ENCODE measurements at places on chromosomes 2 and 18.

DNA sequence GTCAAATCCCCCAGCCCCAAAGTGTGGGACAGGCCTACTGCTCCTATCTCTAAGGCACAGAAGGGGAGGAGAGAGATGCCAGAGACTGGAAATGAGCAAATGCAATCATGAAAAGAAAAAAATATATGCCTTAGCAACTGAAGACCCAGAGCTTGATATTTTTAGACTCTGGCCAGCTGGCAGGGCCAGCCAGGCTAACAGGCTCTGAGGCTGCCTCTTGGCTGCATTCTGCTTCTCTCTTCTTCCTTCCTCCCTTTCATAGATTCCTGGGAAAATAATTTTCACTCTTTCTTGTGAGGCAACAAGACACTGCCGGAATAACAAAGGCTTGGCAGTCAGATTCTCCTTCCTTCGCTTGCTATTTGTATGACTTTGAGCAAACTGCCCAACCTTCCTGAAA is 209.1 kb downstream of the RAD51AP2 start:
- DNase-seq = no peak

DNA sequence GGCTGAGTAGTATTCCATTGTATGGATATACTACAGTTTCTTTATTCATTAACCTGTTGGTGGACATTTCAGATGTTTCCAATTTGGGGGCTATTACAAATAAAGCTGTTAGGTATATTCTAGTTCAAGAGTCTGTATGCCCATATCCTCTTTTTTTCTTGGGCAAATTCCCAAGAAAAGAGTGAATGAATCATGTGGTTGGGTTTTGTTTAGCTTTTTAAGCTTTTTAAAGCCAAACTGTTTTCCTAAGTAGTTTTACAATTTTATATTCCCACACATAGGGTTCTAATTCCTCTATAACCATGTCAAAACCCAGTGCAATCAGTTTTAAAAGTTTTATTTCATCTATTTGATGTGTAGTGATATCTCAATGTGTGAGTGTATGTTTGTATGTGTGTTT is 44.9 kb upstream of the BAZ2B start:
- no peak for DNase-seq

DNA sequence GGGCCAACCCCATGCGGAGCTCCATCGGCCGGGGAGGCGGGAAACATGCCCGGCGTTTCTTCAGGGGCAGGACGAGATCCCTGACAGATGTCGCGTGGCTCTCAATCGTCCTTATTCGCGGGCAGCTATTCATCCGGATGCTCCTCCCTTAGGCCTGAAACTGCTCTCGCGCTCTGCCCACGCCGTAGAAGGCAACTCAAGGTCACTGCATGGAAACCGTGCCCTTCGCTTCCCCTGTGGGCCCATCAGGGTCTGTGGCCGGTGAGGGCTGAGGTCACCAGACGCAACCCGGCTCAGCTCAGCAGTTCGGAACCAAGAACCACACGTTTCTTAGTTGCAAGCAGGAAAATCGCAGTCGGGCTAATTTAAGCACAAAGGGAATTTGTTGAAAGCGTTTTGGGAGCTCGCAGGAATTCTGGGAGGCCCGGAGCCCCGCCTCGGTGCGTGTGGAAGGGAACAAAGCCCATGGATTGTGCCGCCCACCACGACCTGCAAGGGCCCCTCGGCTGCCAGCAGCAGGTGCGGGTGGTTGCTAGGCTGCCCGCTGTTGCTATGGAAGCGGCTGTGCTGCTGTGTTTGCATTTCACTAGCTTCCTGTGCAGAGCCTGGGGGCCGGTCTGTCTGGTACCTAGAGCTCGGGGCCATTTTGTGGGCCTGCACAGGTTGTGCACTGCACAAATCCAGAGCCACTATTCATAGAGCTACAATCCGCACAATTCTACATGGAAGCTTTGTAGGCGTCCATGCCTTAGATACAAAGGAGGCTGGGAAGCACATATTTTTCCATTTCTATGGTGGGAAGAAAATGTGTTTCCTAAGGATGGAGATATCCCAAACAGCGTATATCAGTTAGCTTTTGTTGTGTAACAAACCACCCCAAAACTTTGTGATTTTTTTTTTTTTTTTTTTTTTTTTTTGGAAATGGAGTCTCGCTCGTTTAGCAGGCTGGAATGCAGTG is 6.0 kb upstream of the ALLC start:
- peak; percentile 25 for DNase-seq

DNA sequence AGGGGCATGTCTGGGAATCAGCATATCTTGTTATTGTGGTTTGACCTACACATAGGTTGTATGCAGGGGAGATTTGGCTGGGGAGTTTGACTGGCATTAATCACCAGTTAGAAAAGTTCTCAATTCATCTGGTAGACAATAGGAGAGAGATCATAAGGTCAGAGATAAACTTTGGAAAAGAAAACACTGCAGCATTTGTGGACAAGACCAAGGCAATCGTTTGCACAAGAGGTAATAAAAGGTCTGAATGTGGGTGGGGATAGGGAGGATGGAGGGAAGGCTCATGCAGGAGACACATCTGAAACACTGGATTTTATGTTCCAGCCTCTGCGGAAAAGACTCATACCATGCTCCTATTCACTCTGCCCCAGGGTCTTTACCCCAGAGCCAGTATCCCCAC is 136.9 kb downstream of the MAIP1 start:
- DNase-seq = no peak

- DNase-seq = no peak
Observed at GRCh38 chr2:25491966-25492532, 150.3 kb upstream of the DNMT3A start.

GRCh38 chr2:216974321-216975302 is 114.7 kb upstream of the TNP1 start:
- no peak for DNase-seq

- DNase-seq = no peak
Observed at GRCh38 chr2:48439102-48439501, 90.9 kb upstream of the STON1 start.

GRCh38 chr2:74199871-74200305 is 1.5 kb downstream of the MTHFD2 start:
- DNase-seq = no peak

GRCh38 chr2:156512451-156512850 is 76.3 kb downstream of the GPD2 start:
- no peak for DNase-seq

DNA sequence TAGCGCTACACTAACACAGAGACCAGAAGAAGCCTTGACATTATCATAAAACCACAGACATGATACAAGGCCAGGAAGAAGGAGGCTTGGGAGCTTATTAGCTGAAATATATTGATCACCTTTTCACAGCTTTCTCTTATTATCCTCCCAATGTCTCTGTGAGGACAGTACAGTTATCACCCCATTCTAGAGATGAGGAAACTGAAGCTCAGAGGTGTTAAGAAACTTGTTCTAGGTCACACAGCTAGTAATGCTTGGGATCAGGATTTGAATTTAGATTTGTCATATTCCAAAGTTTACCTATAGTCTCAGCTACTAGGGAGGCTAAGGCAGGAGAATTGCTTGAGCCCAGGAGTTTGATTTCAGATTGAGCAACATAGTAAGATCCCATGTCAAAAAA is 44.6 kb upstream of the LTBP1 start:
- no peak for DNase-seq

GRCh38 chr18:24725644-24726415 is 265.4 kb downstream of the HRH4 start:
- DNase-seq = no peak

- DNase-seq = no peak
Observed at GRCh38 chr18:8231316-8231715, 377.9 kb upstream of the RAB12 start.

GRCh38 chr2:27126252-27126710 is 2.7 kb downstream of the ABHD1 start:
- no peak for DNase-seq

GRCh38 chr2:141348481-141348880 is 782.3 kb downstream of the LRP1B start:
- DNase-seq = no peak

- DNase-seq = no peak
Observed at GRCh38 chr2:152134488-152135280, 35.8 kb upstream of the CACNB4 start.

DNA sequence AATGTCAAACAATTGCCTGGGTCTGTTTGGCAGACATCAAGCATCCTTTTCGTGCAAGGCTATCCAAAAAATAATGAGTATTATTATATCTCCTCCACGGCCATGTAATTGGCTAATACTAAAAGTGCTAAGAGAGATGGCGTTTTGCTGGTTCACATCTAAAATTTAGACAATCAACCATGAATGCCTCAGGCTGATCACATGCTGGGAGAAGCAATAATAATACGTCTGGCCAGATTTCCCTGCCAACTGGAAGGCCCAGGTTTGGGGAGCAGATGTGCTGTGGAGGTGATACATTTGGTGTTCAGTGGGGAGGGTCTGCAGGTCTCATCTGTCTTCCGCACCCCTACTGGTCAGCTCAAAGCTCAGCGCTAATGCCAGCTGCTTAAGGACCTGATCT is 60.3 kb upstream of the CREB1 start:
- DNase-seq = no peak

- no peak for DNase-seq
Observed at GRCh38 chr2:30722936-30723725, 84.1 kb downstream of the CAPN13 start.

- DNase-seq = no peak
Observed at GRCh38 chr2:158893026-158893425, 75.4 kb upstream of the TANC1 start.

- DNase-seq = no peak
Observed at GRCh38 chr2:19757586-19757985, 144.2 kb downstream of the TTC32 start.

DNA sequence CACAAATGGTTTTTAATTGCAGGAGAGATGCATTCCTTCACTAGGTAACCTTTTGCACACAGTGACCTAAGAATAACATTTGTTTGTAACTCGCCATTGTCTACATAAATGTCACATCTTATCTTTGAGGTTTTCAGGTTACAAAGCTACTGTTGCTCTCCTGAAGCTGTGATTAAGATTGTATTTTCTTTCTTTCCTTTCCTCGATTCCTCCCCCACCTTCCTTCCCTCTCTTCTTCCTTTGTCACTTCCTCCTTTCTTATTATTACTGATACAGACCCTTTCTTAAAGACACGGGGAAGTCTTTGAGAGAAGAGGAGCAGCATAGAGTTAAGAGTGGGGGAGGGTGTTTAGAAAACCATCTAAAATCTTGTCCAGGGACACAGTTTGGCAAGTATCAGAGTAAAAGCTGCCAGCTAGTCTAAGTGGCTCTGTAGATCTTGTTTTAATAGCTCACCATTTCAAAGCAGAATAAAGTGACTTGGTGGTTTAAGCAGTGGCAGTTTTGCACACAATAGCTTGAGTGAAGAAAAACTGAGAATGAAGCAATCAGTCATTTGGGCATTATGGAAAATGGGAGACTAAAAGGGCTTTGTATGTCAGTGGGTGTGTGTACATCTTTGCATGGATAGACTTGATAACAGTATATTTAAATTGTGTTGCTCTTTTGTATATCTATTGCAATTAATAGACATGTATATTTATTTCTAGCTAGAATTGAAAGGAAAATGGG is 10.9 kb downstream of the CERS6 start:
- no peak for DNase-seq

- DNase-seq = no peak
Observed at GRCh38 chr2:35864141-35864540, 491.4 kb upstream of the CRIM1 start.

GRCh38 chr2:119697290-119698020 is 18.5 kb downstream of the TMEM177 start:
- DNase-seq = no peak

- no peak for DNase-seq
Observed at GRCh38 chr2:218393750-218394290, 5.8 kb upstream of the CTDSP1 start.

- no peak for DNase-seq
Observed at GRCh38 chr18:59915606-59916005, 15.8 kb downstream of the PMAIP1 start.

DNA sequence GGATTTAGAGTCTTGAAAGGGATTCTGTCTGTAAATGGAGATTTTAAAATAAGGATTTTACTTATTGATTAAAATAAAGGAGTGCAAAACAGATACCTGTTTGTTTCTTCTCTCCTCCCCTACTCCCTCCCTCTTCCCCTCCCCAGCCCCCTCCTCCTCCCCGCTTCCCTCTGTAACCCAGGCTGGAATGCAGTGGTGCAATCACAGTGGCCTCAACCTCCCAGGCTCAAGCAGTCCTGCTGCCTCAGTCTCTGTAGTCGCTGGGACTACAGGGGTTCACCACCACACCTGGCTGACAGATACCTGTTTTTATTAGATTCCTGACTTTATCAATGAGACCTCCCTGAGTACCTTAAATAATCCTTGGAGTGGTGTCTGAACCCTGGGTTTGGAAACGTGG is 57.1 kb downstream of the OXER1 start:
- no peak for DNase-seq

DNA sequence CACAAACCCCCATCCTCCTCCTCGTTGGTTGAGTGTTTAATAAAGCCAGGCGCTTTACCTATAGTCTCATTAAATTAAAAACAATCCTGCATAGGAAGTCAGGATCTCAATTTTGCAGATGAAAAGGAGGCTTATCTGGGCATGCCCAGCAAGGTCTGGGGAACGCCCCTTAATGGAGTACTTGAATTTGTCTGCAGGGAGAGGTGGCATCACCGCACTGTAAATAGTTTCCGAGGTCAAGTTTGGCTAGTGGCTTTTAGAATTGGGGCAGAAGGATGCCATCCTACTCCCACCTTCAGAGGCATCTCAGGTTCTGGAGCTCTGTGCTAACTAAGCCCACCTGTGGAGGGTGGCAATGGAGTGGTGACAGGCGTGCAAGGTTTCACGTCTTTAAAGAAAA is 149.2 kb downstream of the TGIF1 start:
- no peak for DNase-seq

DNA sequence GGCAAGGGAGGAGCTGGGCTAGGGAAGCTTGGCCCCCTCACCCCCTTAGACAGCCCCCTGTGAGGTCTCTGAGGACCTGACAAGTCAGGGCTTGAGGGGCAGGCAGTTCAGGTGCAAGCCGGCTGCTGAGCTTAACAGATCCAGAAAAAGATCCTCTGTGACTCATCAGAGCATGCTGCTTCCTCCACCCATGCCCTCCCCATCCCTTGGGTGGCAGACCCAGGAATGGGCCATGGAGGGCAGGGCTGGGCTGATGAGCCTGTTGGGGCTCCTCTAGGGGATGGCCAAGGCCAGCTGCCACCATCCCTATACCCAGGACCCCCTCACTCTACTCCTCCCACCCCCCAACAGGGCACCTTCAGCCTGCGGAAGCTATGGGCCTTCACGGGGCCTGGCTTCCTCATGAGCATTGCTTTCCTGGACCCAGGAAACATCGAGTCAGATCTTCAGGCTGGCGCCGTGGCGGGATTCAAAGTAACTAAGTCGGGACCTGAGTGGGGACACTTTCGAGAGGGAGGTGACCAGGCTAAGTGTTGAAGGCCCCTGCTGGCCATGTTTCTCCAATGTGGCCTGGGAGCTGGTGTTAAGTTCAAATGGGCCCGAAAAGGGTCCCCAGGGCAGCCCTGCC is 1.9 kb downstream of the SLC11A1 start:
- DNase-seq = no peak

GRCh38 chr2:64157792-64158191 is 13.6 kb upstream of the PELI1 start:
- DNase-seq = no peak

DNA sequence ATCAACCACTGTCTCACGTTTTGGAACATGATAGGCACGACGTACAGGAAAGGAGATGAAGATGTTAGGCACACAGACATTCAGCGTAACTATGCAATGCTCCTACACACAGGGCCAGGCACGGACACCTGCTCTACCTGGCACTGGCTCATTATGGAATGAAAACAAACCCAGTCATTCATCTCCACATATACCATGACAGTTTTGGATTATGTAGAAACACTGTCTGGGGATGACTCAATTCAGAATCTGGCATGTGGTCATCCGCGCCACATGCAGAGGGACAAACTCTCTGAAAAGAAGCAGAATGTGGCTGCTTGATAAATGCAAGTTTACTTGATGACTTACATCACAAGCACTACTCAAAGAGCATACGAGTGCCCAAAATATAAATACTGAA is 29.5 kb upstream of the NFU1 start:
- DNase-seq = no peak

Data from activated CD8-positive, alpha-beta memory T cell treated with anti-CD3 and anti-CD28 coated beads for 1 hour (primary cell).